GM04504 (cell line): ENCODE measurements at places on chromosomes 2 and 18.

DNA sequence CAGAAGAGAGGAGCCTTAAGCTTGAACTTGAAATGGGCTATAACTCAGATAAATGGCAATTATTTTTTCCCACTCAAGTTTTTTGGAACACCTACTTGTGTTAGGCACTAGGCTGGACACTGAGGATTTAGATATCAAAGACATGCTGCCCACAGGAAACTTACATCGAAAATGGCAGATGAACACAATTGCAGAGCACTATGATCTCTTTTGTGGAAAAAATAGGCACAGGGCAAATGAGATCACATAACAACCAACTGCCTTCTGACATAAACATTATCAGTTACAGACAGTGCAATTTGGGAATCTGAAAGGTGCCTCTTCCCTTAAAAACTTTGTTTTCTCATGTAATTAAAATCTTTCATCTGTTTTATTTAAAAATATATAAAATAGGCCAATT is 3.8 kb upstream of the IRS1 start:
- DNase-seq = no peak

GRCh38 chr2:51780353-51780752 is 748.4 kb upstream of the NRXN1 start:
- DNase-seq = no peak

GRCh38 chr2:145759228-145759915 is 1239.5 kb upstream of the ZEB2 start:
- DNase-seq = no peak

GRCh38 chr18:70004696-70005095 is 57.0 kb upstream of the CD226 start:
- DNase-seq = no peak
